Stomach (tissue), 19 donors: ENCODE measurements at places on chromosomes 3 and 15. TPM values are rescaled to one million over a fixed set of nuclear protein-coding genes. Genes with fewer than 3 reads are reported as not detected.

The FETUB gene
- not detected for total RNA-seq

The PLOD2 gene
- total RNA-seq: 99.5 TPM

The TNFSF10 gene
- 29.2 TPM for total RNA-seq

The TMIE gene
- total RNA-seq: not detected

The APOD gene
- total RNA-seq: 228 TPM

The MRAS gene
- total RNA-seq: 26.6 TPM

The IMPG2 gene
- total RNA-seq: 0.73 TPM

The CHST2 gene
- total RNA-seq: 2.3 TPM

The GOLGA8J gene
- not detected for total RNA-seq

The EPHB1 gene
- not detected for total RNA-seq

The PLA2G4D gene
- not detected for total RNA-seq

The TMEM108 gene
- total RNA-seq: 1.3 TPM

The ARL6IP5 gene
- 47.3 TPM for total RNA-seq

The GOLGA8F gene
- total RNA-seq: not detected

The CAPN3 gene
- 7.9 TPM for total RNA-seq

The SLC22A13 gene
- 0.73 TPM for total RNA-seq
